ENCODE measurements at places on chromosomes 7 and 10.
A peak's percentile ranks its signal among the peaks of the same experiment; 100 is the strongest.

DNA sequence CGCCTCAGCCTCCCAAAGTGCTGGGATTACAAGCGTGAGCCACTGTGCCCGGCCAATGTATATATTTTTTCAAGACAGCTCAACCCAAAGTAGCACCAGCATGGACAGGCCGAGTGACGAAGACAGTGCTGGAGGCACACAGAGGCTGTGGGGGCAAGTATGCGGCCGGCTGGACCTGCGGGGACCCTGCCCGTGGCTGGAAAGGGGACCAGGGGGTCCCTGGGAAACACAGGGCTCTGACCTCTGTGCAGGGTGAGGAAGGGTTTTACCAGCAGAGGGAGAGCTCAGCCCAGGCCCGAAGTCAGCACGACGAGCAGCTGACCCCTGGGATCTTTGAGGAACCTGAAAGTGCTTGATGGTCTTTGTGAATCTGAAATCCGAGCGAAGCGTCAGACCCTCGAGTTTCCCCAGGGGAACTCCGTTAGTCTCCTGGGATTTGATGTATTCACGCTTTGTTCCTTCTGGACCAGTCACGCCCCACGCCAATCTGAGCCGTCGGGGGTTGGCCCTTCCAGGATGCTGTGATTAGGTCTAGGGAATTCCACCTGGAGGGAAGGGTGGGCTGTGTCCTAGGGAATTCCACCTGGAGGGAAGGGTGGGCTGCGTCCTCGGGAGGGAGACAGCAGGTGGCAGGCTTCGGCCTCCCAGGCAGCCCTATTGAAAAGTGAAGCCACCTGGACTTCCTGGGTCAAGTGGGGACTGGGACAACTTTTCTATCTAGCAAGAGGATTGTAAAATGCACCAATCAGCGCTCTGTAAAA is 10.9 kb upstream of the ZFAND2A start:
- peaks cover 9% of the 10 kb centered on the region for H3K27me3 ChIP-seq
- H3K27ac ChIP-seq: no peak overlapping the region
- H3K4me1 ChIP-seq: no peaks in the 10 kb centered on the region
- no peak overlapping the region for H3K4me3 ChIP-seq

DNA sequence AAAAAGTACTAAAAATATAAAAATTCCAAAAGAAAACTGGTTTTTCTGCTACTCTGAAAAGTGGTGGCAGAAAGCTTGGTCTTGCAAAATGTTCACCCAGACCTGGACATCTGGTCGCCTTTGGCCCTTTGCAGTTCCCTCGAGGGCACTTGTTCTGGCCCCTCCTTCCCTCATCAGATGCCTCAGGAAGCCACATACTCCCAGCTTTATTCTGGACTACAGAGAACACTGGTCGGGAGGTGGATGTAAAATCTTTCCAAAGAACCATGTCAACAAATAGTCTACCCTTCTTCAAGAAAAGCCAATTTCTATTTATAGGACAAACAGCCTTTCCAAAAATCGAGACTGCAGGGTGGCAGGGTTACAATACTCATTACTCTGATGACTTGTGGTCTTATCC is 726.1 kb downstream of the TNS3 start:
- H3K4me1 ChIP-seq: peaks cover 24% of the 10 kb centered on the region
- no peaks in the 10 kb centered on the region for H3K27me3 ChIP-seq
- no peaks in the 10 kb centered on the region for H3K36me3 ChIP-seq
- no peak overlapping the region for H3K4me3 ChIP-seq

GRCh38 chr10:84355106-84355505 is 26.7 kb downstream of the CCSER2 start:
- peaks cover 34% of the 10 kb centered on the region for H3K4me1 ChIP-seq
- no peaks in the 10 kb centered on the region for H3K36me3 ChIP-seq
- H3K27ac ChIP-seq: no peak overlapping the region
- DNase-seq: no peak
- no peak overlapping the region for H3K4me3 ChIP-seq

GRCh38 chr7:11552676-11553296 is 279.2 kb downstream of the THSD7A start:
- peaks cover 4% of the 10 kb centered on the region for H3K36me3 ChIP-seq
- no peak for DNase-seq
- H3K27ac ChIP-seq: no peak overlapping the region
- no peak overlapping the region for H3K4me3 ChIP-seq

DNA sequence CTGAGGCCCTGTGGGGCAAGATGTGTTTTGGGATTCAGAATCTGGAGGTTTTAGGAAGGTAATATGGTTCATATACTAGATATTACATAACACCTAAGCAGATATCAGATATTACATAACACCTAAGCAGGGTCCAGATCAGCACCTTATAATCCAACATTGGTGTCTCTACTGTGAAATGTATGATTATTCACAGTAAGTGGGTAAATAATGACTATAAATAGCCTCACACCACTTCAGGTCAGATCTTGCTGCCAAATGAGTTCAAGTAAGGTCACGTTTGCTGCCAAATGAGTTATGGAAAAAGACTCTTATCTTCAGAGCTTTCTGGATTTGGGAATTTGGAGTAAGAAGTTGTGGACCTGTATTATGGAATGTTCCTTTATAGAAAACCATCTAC is 14.6 kb downstream of the ADRB1 start:
- no peak overlapping the region for H3K4me3 ChIP-seq
- H3K4me1 ChIP-seq: peaks cover 14% of the 10 kb centered on the region
- DNase-seq: no peak
- peaks cover 19% of the 10 kb centered on the region for H3K27me3 ChIP-seq

DNA sequence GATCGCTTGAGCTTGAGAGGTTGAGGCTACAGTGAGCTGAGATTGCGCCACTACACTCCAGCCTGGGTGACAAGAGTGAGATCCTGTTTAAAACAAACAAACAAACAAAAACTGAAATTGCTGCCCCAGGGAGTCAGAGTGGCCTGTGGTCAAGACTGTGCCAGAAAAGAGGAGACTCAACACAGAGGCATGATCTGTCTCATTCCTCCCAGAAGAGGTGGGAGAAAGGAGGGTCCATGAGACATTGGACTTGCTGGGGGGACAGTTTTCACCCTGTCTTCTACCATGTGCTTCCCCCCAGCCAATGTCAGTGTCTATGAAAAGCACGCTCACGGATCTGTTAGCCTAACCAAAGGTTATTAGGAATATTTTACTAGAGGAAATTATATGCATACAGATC is 3.2 kb downstream of the ZNF853 start:
- H3K36me3 ChIP-seq: peaks cover 17% of the 10 kb centered on the region
- peaks cover 13% of the 10 kb centered on the region for H3K4me1 ChIP-seq

GRCh38 chr10:97196223-97197029 is 10.7 kb upstream of the SLIT1 start:
- DNase-seq: no peak
- peaks cover 4% of the 10 kb centered on the region for H3K4me1 ChIP-seq

GRCh38 chr10:101709359-101710058 is 14.5 kb upstream of the FBXW4 start:
- no peak overlapping the region for H3K4me3 ChIP-seq
- H3K36me3 ChIP-seq: no peaks in the 10 kb centered on the region
- H3K27ac ChIP-seq: no peak overlapping the region
- no peaks in the 10 kb centered on the region for H3K4me1 ChIP-seq
- peaks cover 32% of the 10 kb centered on the region for H3K27me3 ChIP-seq
- DNase-seq: no peak

- H3K4me3 ChIP-seq: no peak overlapping the region
- DNase-seq: no peak
- peaks cover 79% of the 10 kb centered on the region for H3K27me3 ChIP-seq
- no peak overlapping the region for H3K27ac ChIP-seq
- H3K4me1 ChIP-seq: peaks cover 3% of the 10 kb centered on the region
- H3K36me3 ChIP-seq: no peaks in the 10 kb centered on the region
Observed at GRCh38 chr10:86391986-86392722, 25.6 kb upstream of the GRID1 start.

DNA sequence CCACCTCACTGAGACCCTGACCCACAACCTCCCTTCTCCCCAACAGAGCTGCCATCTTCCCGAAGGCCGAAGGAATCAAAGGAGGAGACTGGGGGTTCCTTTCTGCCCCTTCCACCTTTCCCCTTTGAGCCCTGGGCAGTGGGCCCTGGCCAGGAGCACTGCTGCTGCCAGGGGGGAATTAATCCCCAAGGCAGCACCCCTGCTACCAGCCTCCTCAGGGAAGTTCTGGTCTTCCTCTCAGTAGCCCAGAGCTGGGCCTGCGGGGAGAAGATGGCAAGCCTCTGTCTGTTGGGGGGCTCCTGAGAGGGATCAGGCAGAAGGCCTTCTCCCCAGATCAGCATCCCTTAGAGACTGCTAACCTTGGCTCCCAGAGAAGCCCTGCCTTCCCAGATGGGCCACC is 25.5 kb downstream of the DPCD start:
- peaks cover 12% of the 10 kb centered on the region for H3K36me3 ChIP-seq
- no peak overlapping the region for H3K4me3 ChIP-seq
- no peaks in the 10 kb centered on the region for H3K27me3 ChIP-seq
- DNase-seq: no peak
- no peak overlapping the region for H3K27ac ChIP-seq
- H3K4me1 ChIP-seq: peaks cover 6% of the 10 kb centered on the region

- peak overlapping the region; percentile 37 for H3K27ac ChIP-seq
- H3K4me3 ChIP-seq: no peak overlapping the region
- no peaks in the 10 kb centered on the region for H3K27me3 ChIP-seq
- peaks cover 12% of the 10 kb centered on the region for H3K4me1 ChIP-seq
- DNase-seq: no peak
Observed at GRCh38 chr7:12030116-12030515, 181.0 kb upstream of the TMEM106B start.

DNA sequence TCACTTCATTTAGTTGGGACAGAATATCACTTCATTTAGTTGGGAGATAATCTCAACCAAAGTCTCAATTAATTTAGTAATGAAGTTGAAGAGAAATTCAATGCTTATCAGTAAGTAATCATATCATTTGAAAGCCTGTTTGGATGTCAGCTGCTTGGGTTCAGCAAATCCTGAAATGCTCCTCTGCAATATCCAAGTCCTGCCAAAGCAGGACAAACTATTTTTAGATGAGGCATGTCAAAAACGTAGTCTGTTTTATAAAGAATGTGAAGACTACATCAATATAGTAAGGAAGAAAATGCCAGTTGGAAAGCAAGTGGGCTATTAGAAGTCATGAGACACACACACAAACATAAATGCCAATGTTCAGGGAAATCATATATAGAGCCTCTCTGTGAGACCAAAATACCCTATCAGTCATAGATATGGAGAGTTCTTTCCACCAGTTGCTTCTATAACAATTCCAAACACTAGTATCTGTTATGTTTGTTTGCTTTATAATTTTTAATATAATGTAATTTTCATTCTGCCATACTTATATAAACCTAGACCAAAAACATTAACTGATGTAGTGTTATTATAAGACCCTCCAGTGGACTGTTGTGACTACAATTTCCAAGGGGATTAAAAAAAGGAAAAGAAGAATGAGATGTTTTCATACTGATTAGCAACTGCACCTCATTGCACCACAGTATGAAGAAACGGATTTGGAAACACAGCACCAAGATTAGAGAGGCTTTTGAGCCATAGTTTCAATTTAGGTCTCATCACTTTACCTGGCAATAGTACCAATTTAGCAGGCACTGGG is 160.7 kb downstream of the LRRTM3 start:
- no peak for DNase-seq
- no peak overlapping the region for H3K4me3 ChIP-seq
- peaks cover 33% of the 10 kb centered on the region for H3K4me1 ChIP-seq
- H3K36me3 ChIP-seq: no peaks in the 10 kb centered on the region
- peak overlapping the region; percentile 13 for H3K27ac ChIP-seq
- H3K27me3 ChIP-seq: no peaks in the 10 kb centered on the region

DNA sequence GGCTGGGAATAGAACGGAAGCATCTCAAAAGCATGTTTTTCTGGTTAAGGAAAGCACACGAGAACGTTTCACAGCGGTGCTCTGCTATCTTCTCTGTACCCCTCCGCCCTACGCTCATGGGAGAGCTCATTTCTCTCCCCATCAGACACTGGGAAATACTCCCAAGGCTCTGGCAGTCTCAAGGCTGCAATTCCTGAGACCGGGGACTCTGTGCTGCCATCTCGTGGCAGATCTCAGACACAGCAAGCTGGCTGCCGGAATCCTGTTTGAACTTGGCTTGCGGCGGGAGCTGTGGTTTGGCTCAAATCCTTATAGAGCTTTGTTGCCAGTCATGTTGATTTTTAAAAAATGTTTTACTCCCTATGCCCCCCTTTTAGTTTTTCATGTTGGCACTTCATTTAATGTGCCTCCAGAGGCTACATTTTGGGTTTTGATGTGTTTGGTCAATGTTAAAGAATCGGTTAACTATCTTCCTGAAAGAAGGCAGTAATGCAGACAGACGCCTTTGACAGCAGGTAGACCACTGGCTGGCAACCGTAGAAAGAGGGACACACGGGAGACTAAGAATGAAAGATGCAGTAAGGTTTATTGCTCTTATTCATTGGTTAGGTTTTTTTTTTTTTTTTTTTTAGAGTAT is 27.6 kb downstream of the BMPER start:
- no peaks in the 10 kb centered on the region for H3K36me3 ChIP-seq
- H3K27ac ChIP-seq: no peak overlapping the region
- H3K4me3 ChIP-seq: no peak overlapping the region
- H3K27me3 ChIP-seq: peaks cover 18% of the 10 kb centered on the region

DNA sequence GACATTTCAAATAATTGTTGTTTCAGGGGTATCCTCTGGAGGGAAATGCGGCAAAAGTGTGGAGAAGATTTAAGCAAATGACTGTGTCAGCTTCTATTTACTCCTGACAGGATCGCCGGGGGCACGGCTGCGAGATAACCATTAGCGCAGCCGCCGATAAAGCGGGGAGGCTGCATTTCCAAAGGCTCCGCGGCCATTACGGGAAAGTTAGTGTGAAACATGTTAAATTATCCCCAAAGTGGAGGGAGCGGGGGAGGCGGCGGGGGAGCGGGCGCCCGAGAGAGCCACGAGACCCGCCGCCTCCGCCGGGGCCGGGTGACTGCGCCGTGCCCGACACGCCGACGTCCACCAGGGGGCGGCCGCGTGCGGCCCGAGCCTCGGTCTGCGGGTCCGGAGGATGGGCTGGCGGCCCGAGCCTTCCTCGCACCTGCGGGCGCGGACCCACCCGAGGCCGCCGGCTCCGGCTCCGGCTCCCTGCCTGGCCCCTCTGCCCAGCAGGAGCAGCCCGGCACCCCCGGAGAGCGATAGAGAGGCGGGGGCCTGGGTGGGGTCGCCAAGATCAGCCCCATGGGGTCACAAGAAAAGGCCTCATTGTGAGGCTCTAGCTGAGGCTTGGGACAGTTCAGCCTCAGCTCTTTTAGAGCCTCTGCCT is 74.4 kb upstream of the PAX2 start:
- H3K4me1 ChIP-seq: no peaks in the 10 kb centered on the region
- H3K27me3 ChIP-seq: peaks cover 90% of the 10 kb centered on the region
- DNase-seq: no peak
- no peak overlapping the region for H3K4me3 ChIP-seq

GRCh38 chr10:130023454-130024230 is 59.6 kb upstream of the EBF3 start:
- no peak for DNase-seq
- peaks cover 6% of the 10 kb centered on the region for H3K27me3 ChIP-seq
- H3K36me3 ChIP-seq: no peaks in the 10 kb centered on the region
- no peak overlapping the region for H3K27ac ChIP-seq
- H3K4me3 ChIP-seq: no peak overlapping the region

- H3K27me3 ChIP-seq: no peaks in the 10 kb centered on the region
- H3K4me1 ChIP-seq: no peaks in the 10 kb centered on the region
- H3K4me3 ChIP-seq: no peak overlapping the region
- no peak overlapping the region for H3K27ac ChIP-seq
- DNase-seq: no peak
Observed at GRCh38 chr10:8158193-8159071, 103.9 kb downstream of the GATA3 start.
